Epithelial cell of esophagus (primary cell): ENCODE measurements at places on chromosomes 16 and 17.

GRCh38 chr16:87971933-87972332 is 20.7 kb downstream of the BANP start:
- no peak for DNase-seq

DNA sequence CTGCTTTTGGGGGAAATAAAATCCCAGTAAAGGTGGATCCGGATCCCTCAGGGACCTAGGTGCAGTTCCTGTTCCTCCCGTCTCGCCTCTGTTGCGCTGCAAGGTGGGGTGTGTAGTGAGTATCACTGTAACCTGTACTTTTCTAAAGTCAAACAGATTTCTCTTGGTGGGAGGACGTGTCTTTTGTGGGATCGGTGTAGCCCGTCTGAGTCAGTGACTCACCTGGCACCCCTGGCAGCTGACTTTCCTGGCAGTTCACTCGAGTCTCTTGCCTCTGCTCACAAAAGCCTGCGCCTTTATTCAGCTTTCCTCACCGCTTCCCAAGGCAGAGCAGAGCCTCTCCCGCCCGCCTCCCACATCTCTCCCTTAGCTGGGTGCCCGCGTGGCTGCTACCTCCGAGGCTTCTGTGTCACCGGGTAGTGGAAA is 85.7 kb downstream of the CMIP start:
- DNase-seq, result peak; percentile 96

GRCh38 chr16:2535625-2536013 is 2.2 kb upstream of the PDPK1 start:
- DNase-seq, result no peak

GRCh38 chr16:10876799-10877341 is at the start of gene CIITA:
Gene CIITA, plus strand, starts transcription at chr16:10877202. Its CDS starts 129 bp downstream, at chr16:10877331.
- DNase-seq, result peak; percentile 95

DNA sequence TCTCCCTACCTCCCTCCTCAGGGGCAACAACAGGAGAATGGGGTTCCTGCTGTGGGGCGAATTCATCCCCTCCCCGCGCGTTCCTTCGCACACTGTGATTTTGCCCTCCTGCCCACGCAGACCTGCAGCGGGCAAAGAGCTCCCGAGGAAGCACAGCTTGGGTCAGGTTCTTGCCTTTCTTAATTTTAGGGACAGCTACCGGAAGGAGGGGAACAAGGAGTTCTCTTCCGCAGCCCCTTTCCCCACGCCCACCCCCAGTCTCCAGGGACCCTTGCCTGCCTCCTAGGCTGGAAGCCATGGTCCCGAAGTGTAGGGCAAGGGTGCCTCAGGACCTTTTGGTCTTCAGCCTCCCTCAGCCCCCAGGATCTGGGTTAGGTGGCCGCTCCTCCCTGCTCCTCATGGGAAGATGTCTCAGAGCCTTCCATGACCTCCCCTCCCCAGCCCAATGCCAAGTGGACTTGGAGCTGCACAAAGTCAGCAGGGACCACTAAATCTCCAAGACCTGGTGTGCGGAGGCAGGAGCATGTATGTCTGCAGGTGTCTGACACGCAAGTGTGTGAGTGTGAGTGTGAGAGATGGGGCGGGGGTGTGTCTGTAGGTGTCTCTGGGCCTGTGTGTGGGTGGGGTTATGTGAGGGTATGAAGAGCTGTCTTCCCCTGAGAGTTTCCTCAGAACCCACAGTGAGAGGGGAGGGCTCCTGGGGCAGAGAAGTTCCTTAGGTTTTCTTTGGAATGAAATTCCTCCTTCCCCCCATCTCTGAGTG is 5.9 kb upstream of the LASP1NB start:
- no peak for DNase-seq

- no peak for DNase-seq
These were observed 453 bp downstream of the MMP25 start for GRCh38 chr16:3046641-3047386.

DNA sequence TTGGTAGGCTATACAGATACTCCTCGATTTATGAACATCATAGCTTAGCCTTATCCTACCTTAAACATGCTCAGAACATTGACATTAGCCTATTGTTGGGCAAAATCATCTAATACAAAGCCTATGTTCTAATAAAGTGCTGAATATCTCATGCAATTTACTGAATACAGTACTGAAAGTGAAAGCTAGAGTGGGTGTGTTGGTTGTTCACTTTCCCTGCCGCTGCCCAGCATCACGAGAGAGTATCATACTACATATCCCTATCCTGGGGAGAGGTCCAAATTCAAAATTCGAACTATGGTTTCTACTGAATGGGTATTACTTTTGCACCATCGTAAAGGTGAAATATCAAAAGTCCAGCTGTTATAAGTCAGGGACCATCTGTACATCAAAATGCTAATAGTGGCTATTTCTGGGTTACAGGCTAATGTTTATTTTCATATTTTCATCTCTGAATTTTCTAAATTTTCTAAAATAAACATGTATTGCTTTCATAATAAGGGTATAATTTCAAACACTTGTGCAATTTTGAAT is 54.5 kb downstream of the NACA2 start:
- no peak for DNase-seq

DNA sequence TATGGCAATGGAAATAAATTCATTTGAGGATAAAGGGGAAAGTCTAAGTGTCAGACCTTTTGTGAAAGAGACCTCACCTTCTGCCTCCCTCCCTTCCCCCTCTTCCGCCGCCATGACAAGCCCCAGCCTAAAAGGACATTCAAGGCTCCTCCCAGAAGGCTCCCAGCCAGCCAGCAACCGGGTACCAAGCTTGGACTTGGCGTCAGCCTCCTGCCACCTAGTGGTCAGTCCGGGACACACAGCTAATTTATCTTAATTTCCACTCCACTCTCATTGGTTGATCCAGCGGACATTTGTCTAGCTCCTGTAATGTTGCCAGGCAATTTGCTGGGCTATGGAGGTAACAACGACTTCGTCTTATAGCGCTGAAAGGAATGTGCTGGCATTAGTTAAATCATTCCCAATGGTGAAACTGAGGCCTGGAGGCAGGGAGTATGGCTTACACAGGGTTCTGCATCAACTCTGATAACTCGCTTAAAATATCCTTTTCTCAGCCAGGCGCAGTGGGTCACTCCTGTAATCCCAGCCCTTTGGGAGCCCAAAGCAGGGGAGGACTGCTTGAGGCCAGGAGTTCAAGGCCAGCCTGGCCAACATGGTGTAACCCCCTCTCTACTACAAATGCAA is 19.3 kb upstream of the CLEC3A start:
- peak; percentile 79 for DNase-seq

DNA sequence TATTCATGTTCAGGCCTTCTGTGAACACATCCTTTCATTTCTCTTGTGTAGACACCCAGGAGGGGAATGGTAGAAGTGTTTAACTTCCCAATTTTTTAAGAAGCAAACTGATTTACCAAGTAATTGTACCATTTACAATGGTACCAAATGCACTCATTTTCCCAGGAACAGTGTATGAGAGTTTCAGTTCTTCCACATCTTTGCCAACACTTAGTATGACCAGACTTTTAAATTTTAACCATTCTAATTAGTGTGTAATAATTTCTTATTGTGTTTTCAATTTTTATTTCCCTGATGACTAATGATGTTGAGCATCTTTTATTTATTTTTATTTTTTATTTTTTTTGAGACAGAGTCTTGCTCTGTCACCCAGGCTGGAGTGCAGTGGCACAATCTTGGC is 10.2 kb upstream of the WFIKKN2 start:
- DNase-seq, result no peak

GRCh38 chr17:78797691-78798585 is 15.9 kb upstream of the CYTH1 start:
- no peak for DNase-seq

DNA sequence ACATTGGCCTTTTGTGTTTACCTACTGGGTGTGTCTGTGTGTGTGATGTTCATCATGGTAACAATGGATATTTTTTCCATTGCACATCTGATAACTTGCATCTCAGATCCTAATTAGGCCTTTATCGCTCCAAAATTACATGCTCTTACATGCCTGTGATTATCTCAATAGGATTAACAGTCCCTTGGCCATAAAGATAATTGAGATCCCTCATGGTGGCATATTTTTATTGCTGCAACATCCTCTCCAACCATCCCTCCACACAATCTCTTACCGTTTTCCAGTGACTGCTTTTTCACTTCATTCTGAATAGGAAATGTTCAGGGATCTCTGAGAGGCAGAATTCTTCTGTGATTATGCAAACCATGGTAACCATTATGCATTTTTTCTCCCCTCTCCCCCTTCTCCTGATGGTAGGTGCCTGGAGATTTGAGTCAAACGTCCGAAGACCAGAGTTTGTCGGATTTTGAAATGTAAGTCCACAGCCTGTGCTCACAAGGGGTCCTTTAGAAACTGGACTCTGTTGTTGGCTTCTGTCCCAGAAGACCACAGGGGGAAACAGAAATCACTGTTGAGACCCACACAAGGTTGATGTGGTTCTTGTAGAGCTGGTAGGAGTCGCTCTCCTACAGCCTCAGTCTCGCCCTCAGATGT is 405.5 kb downstream of the CPPED1 start:
- DNase-seq, result no peak

- DNase-seq, result no peak
These were observed 38.0 kb upstream of the MNT start for GRCh38 chr17:2438823-2439222.

DNA sequence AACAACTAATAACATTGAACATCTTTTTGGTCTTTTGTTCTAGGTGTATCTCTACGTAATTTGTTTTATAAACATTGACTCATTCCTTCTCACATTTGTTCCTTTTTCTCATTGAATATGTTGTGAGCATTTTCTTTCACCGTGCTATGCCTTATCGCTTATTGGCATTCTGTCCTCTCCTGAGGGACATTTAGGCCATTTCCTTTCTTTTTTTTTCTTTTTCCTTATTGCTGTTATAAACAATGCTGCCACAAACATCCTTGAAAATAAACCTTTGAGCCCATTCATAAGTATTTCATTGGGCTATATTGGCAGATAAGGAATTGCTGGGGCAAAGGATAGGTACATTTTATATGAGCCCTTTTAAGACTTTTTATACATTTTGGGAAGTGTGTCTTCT is 32.4 kb downstream of the WSCD1 start:
- no peak for DNase-seq

GRCh38 chr16:51756447-51757123 is 605.5 kb upstream of the SALL1 start:
- no peak for DNase-seq

DNA sequence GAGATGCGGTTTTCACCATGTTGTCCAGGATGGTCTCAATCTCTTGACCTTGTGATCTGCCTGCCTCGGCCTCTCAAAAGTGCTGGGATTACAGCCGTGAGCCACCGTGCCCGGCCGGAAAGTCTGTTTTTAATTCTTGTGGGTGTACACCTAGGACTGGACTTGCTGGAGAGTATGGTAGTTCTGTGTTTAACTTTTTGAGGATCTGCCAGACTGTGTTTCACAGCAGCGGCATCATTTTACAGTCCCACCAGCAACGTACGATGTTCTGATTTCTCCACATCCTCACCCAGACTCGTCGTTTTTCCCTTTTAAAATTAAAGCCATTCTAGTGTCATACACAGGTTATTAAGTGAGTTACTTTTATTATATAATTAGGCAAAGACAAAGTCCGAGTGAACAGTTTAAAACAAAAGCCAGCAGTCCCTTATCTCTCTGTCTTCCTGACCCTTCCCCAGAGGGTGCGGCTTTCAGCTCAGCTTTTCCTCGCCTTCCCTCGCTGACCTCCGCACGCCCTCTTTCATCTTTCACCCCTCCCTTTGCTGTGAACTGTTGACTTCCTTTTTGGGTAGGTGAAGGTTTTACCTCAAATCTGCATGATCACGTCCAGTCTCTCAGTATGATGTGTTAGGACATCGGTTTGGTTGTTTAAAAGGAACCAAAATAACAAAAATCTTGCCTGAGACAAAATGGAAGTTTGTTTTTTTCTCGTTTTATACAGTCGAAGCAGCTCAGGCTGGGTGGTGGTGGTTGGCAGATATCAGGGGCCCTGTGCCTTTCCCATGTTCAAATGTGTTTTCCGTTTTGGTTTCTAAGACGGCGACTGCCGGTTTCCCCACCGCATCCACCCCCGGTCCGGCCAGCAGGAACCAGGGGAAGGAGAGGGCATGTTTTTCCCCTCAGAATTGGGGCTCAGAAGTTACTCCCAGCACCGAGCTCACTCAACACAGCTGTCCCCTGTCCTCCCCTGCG is 18.0 kb downstream of the FAM234A start:
- DNase-seq, result no peak

- peak; percentile 38 for DNase-seq
These were observed 92.9 kb upstream of the CHMP6 start for GRCh38 chr17:80898716-80899115.

DNA sequence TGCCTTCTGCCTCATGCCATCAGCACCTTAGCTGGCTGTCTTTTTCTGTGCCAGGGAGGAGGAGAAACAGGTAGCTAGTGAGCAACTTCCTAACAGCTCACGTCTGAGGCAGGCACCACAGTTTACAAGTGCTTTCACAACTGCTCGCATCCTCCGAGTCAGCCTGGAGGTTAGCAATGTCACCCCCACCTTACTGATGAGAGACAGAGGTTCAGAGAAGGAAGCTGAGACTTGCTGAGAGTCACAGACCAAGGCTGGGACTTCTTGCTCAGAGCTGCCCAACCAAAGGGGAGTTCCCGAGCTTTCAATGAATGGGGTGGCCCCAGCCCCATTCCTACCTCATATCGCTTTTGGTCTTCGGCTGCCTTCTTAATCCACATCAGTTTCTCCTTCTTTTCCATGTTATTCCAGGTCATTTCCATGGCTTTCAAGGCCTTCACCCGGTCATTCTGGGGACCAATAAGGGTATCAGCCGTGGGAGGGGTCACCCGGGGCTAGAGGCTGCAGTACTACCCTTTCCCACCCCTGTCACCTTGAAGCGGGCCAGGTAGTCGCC is 9.6 kb downstream of the UBTF start:
- DNase-seq, result peak; percentile 73

GRCh38 chr16:10657925-10658324 is 36.8 kb downstream of the TEKT5 start:
- no peak for DNase-seq

DNA sequence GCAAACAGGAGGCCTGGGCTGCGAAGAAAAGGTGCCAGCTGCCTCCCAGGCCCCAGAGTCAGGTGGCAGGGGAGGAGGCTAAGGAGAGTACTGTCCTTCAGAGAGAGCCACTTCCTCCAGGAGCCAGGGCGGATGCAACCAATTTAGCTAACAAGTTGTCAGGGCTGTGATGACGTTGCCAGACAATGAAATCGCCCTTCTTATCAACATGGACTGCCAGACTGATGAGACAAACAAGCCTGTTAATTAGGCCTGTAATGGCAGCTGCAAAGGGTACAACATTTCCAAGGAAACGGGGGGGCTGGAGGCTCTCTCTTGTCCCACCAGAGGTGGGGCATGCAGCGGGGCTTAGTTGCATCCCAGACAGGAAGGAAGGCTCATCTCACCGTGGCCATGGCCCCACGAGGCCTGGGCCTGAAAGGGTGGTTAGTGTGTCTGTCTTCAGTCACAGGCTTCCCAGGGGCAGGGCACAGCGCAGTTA is 111.8 kb downstream of the SDK2 start:
- DNase-seq, result no peak
